ENCODE measurements at places on chromosomes 5 and 9.

- no peak for DNase-seq
Measured at GRCh38 chr9:96565671-96566497, 53.8 kb downstream of the CDC14B start.

DNA sequence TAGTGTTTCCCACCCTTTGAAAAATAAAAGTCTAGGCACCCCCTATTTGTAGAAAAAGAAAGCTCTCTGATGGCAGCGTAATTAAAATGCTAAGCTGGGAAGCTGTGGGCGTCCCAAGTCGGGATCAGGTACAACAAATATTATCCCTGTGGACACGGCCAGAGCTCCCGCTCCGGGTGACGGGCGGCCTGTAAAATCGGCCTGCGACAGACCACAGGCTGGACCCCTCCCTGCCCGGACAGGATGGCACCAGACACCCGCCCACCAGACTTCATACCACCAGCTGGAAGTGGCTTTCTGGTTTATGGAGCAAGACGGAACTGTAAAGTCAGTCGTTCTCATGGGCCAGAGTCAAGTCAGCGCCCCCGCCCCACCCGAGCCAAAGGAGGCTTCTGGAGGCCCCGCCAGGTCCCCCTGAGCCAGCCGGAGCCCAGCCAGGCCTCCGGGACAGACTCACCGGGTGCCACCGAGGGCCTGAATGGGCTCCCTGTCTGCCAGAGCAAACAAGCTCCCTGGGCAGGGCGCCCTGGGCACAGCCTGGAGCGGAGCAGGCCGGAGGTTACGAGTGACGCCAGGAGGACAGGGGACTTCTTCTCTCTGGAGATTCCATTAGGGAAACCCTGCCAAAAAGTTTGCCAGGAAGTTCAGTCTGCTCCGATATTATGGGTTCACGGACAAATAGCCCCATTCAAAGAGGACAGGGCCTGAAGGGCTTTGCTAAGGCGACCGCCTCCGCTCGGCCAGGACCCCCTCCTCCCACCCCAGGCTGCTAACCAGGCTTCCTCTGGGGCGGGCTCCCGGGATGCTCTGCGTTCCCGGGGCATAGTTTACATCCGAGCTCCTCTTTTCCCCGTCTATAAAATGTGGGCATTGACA lies 173.7 kb downstream of the ERCC6L2 start:
- no peak for DNase-seq

GRCh38 chr5:33891788-33892619 lies at the start of gene ADAMTS12:
TSS of gene ADAMTS12 (minus strand) at chr5:33891990. CDS start at chr5:33891856, 134 bp downstream.
- no peak for DNase-seq

GRCh38 chr5:153719324-153719723 lies 228.9 kb downstream of the GRIA1 start:
- DNase-seq, result no peak

- DNase-seq, result no peak
Measured at GRCh38 chr5:127944125-127944524, 139.4 kb upstream of the SLC12A2 start.

DNA sequence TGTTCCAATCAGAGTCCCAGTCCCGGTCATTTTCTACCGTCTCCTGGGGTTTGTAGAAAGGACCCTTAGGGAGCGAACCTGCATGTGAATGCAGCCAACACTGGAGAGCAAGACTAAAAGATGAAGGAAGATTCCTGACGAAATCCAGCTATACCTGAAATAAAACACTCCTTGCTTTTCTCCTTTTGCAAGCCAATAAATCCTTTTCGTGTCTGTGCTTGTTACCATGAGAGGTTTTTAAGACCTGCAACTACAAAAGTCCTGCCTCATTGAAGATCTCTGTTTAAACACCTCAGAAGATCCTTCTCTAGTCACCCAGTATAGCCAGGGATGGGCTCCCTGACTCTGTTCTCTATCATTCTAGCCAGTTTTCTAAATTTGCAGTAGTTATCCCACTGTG lies 10.0 kb upstream of the SLC34A1 start:
- no peak for DNase-seq

DNA sequence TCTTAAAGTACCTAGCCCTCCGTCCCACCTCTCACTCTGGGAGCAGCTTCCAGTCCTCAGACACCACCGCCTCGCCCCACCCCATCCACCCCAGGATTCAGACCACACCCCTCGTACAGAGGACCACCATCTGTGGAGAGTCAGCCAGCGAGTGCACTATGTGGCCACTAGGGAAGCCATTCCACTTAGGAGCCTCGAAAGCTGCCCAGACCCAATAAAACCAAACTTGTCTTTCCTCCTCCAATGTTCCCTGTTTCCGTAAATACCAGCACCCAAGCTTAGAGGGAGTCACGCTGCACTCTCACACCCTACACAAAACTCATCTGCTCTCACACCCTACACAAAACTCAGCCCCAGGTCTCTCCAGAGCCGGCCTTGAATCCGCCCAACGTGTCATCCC lies 1.9 kb downstream of the GCNT4 start:
- no peak for DNase-seq

DNA sequence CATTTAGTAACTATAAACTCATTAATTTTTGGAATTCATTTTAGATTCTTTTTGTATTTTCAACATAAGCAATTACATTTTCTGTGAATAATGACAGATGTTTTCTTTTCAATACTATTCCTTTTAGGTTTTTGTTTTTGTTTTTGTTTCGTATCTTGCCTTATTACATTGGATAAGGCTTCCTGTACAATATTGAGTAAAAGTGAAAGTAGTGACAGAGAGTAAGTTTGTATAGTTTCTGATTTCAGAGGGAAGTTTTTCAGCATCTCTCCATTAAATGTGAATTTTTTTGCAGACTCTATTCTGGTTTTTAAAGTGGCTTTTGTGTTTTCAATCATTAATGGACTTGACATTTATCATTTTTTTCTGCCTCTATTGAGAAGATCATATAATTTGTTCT lies 12.8 kb upstream of the CAMK4 start:
- no peak for DNase-seq

DNA sequence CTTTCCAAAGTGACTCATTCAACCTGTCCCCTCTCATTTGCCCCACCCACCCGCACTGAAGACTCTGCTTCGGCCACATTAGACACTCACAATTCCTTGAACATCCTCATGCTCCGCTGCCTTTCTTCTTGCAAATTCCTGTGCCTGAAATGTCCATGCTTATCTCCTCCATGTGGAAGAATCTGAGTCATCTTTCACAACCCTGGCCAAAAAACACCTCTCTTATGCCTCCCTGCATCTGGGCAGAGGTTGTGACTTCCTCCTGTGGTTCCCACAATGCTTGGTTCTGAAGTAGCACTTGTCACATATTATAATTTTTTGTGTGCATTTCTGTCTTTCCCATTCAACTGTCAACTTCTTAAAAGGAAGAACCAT lies 238.6 kb downstream of the ENC1 start:
- no peak for DNase-seq

DNA sequence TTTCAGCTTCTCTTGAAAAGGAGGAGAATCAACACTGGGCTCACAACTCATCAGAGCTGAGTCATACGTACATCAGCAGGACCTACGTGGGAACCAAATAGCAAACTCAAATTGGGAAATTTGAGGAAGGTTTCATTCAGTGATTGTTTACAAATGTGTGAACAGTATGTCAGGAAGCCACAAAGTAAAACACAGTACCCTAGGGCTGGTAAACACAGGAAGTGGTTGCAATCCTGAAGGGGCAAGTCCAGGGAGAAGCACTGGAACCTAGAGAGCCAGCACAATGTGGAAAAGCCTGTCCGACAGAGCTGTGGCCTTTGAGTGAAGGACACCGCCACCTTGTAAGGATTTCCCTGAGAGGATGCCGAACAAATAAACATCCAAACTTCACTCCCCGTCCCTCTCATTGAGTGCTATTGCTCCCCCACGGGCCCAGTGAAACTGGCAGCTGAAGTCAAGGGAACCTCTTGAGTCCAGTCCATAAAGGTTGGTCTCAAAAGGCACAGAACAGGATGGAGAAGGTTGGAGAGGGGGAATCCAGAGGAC lies 26.7 kb upstream of the RICTOR start:
- DNase-seq, result no peak

GRCh38 chr9:87686520-87687090 lies 39.3 kb upstream of the CTSL start:
- no peak for DNase-seq

GRCh38 chr5:135131801-135132680 lies 98.0 kb upstream of the PITX1 start:
- DNase-seq, result no peak

GRCh38 chr5:69317391-69317790 lies 15.2 kb downstream of the CCDC125 start:
- no peak for DNase-seq

DNA sequence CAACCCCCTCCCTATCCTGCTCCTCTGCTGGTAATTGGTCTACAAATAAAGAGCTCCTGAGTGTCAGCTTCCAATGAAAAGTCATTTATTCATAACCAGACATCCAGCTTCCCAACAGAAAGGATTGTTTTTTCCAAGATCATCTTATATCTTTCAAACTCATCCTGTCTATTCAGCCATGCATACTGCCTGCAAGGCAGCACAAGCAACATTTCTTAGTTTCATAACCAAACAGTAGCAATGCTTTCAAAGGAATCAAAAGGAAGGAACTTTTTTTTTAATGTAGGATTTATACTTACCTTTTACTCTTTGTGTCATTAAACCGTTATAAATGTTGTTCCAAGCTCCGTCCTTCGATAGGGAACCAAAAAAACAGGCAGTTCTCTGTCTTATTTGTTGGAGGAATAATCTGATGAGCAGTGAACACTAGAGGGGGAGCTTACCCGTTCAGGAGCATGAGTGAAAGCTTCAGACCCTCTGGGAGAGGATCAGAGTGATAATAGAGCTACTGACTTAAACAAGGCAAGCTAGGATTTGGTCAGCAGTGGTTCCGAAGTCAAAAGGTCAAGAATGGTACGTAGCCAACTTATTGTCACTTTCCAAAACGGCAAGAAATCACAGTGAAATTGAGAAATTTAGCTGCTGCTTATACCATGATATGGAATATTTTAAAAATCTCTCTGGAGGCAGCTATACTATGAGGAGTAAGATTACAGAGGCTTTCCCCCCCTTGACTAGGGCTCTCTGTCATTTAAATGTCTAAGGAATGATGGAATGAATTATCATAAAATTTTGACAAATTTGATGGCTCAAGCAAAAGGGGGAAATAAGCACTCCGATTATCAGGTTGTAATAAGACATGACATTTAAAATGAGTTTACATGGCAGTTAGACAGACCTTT lies 892.9 kb downstream of the NR2F1-AS1 start:
- no peak for DNase-seq

DNA sequence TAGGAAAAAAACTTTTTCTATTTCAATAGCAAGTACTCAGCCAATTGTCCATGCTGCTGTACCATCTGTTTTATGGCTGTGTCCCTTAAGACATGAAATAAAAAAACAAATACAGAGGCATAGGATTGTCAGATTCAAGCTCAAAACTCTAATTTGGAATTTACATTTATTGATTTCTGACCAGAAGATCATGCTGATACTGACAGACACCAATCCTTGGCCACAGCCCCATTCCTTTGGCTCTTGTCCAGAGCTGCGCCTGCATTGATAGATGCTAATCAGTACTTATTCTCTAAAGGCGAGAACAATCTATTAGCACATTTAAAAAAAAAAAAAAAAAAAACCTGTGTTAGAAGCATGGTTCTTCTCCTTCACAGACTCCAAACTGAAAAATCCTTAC lies 384.6 kb downstream of the TMEM232 start:
- DNase-seq, result no peak

DNA sequence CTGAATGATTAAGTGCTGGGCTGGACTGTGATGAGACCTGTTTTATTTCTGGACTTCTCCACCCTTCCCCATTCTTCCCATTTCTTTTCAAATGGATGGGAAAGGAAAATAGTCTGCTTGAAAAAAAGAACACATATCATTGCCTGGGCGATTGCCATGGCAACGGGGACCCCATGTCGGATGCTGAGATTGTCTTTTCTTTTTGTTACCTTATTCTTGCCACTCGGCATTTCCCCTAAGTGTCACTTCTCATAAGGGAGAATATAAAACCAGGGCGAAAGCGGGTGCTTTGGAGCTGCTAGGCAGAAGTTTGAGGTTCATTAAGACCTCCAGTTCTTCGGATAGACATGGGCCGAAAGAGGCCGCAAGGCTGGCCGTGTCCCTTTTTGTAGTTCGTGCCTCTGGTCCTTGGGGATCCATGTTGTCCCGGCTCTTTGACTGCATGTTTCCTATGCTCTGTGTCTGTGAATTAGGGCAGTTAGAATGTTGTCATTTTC lies 763 bp downstream of the FGD3 start:
- DNase-seq, result no peak

DNA sequence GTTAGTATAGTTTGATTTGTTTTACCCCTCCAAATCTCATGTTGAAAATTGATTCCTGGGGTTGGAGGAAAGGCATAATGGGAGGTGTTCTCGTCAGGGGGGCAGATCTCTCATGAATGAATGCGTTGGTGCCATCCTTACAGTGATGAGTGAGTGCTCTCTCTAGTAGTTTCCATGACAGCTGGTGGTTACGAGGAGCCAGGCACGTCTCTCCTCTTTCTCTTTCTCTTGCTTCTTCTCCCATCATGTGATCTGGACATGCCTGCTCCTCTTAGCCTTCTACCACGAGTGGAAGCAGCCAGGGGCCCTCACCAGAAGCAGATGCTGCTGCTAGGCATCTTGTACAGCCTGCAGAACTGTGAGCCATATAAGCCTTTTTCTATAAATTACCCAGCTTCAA lies 454.1 kb downstream of the EFNA5 start:
- DNase-seq, result no peak

- no peak for DNase-seq
Measured at GRCh38 chr9:124341455-124342170, 73.6 kb downstream of the PSMB7 start.

DNA sequence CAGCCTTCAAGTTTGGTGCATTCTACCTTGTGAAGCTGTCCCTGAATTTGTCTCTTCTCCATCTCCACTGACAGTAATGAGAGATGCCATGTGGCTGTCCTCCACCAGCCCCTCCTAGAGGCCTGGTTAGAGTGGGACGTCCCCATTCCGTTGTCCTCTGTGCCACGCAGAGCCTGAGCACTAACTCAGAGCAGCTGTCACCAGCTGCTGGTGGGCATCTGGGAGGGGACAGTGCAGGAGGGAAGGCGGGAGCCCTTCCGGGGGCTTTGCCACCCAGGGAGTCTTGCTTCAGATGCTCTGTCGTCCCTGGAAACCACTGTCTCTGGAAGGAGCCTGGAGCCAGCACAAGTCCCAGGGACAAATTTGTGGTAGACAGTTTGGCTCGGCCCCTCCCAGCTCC lies 78.6 kb downstream of the PDZD2 start:
- DNase-seq, result no peak

GRCh38 chr5:50694027-50694590 lies 27.7 kb downstream of the PARP8 start:
- DNase-seq, result no peak

Data from MM.1S (cell line).